Smooth muscle cell of the pulmonary artery (primary cell): ENCODE measurements at places on chromosomes 11 and 22. TPM values are rescaled to one million over a fixed set of nuclear protein-coding genes. Genes with fewer than 3 reads are reported as not detected.

The PPP6R3 gene
- total RNA-seq: 87.8 and 103 TPM in 2 replicates

The INS gene
- not detected in 2 replicates for total RNA-seq

The C22orf15 gene
- 1.4 and 1.8 TPM in 2 replicates for total RNA-seq

The EMID1 gene
- not detected in 2 replicates for total RNA-seq

The PPM1F gene
- 44.3 and 70.9 TPM in 2 replicates for total RNA-seq

The UBQLNL gene
- 0.23 and 0.33 TPM in 2 replicates for total RNA-seq

The TMEM121B gene
- total RNA-seq: 0.07 and 0.20 TPM in 2 replicates

The TYR gene
- total RNA-seq: not detected in 2 replicates

The VEGFB gene
- 54.3 and 83.2 TPM in 2 replicates for total RNA-seq

The NLRP14 gene
- 0.07 and 0.10 TPM in 2 replicates for total RNA-seq

The USH1C gene
- not detected in 2 replicates for total RNA-seq
